Sigmoid colon (tissue), 7 donors: ENCODE measurements at places on chromosomes 11 and 22. TPM values are rescaled to one million over a fixed set of nuclear protein-coding genes. Genes with fewer than 3 reads are reported as not detected.

GRCh38 chr11:127939000-127939399, 648.4 kb downstream of the ETS1 start:
- no peak for DNase-seq

GRCh38 chr11:7571640-7572000, 57.8 kb downstream of the PPFIBP2 start:
- peak; percentile 73 for DNase-seq

GRCh38 chr22:39598017-39598965, 27.7 kb downstream of the CACNA1I start:
- DNase-seq, result no peak

GRCh38 chr11:72038491-72038890, 39.8 kb downstream of the IL18BP start:
- DNase-seq, result peak; percentile 94

The OR4D5 gene
- not detected for polyA plus RNA-seq

GRCh38 chr11:65695459-65696241, 16.4 kb upstream of the KAT5 start:
- DNase-seq, result no peak
